AG10803 (cell line): ENCODE measurements at places on chromosomes 16 and 17.

GRCh38 chr17:44320066-44320465, 4.6 kb downstream of the SLC25A39 start:
- DNase-seq, result no peak

GRCh38 chr17:45172541-45173286, 11.0 kb downstream of the HEXIM2 start:
- peak; percentile 87 for DNase-seq

DNA sequence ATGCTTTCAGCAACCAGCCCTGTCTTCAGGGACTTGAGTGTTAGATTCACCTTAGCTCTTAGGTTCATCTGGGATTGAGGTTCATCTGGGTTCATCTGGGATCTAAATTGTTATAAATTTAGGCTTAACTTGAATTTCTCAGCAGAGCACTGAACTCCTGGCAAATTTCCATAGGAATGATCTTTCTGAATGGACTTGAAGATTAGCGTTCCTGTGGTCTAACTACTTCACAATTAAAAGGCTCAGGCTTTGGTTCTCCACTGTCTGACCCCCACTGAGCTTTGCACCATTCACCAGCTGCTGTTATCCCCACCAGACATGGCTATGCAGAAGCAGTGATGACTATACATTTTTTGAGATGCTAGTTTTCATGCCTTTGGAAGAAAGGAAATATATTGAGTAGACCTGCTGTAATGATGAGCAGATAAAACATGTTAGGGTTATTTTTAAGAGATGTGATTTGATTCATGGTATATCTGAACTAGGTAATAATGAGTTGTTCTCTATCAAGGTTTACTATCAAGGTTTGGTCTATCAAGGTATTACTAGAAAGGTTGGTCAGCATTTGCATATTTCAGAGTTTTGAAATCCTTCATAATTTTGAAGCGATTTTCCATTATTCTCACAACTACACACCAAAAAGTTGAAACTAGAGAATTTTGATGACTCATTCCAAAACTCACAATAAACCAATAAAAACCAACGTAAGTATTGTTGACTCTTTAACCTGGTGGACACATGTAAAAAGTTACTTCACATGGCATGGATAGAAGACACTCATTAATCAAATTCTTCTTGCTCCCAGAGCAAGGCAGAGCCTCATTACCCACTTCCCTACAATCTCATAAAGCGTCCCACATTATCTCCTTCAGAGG, 71.7 kb downstream of the SNX11 start:
- DNase-seq, result peak; percentile 44

DNA sequence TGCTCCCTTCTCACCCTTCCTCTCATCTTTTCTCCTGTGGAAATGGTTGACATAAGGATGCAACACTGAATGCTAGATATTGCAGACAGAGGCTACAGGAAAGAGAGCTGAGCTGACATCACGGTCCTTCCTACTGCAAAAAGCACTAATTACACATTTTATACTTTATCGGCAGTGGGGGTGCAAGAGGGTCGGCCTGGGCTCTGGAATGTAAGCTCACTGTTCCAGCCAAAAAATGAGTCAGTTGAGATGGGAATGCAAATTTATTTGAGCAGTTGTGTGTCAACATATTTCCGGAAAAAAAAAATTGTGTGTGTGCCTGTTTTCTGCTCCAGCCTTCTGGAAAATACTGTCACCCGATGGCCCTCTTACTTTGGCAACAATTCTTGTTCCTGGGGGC, 14.1 kb upstream of the MRTFB start:
- peak; percentile 13 for DNase-seq

GRCh38 chr17:34367486-34368195, 4.6 kb upstream of the CCL1 start:
- DNase-seq, result no peak

- DNase-seq, result peak; percentile 91
Observed at GRCh38 chr16:84718-85406, 6.8 kb downstream of the MPG start.

DNA sequence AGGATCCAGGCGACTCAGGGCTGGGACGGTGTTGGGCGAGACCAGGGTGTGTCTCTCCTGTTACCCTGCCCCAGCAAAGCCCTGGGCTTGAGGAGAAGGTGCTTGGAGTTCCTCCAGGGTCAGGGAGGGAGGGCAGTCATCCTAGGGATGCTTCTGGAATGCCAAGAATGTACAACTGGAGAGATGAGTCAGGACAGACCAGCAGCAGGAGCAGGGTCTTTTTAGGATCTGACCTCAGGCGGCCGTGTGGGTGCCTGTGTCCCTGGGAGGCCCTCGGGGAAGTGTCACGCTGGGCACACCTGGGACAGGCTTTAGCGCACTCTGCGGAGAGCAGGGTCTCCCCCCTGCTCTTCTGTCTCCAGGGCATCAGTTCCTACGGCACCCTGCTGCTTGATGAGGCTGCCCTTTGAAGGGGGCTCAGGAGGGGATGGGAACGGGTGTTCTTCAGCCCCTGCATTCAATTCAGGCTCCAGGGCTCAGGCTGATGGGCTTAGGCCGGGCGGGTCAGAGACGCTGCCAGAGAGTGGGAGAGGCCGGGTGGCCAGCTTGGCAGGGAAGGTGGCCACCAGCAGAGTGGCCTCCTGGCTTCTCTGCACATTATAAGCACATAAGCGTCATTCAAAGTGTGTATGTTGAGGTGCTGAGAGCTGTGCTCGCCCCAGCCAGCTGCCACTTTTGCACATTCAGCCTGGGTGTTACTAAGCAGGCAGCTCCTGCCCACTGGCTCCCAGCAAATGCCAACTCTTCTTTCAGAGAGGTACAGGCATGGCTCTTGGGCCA, 8.4 kb upstream of the MTSS2 start:
- DNase-seq, result peak; percentile 96

- DNase-seq, result no peak
Observed at GRCh38 chr17:40722241-40722640, 18.7 kb upstream of the KRT24 start.

DNA sequence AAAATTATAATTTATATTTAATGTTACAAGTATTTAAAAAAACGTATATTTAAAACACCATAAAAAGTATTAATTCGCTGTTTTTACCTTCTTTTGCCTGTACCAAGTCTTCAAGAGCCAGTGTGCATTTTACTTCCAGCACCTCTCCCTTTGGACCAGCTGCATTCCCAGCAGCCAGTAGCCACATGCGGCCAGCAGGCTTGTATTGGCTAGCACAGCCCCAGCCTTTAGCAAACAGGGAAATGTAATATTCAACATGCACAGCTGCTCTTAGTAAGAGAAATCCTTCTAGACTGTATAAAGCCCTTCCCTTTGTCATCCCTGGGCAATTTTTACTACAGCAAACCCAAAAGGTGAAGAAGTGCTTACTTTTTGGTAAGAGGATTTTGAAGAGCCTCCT, 6.6 kb downstream of the DHODH start:
- DNase-seq, result no peak

- DNase-seq, result peak; percentile 83
Observed at GRCh38 chr17:7589204-7589868, 558 bp downstream of the SOX15 start.

GRCh38 chr16:85316321-85316919, 204.1 kb upstream of the CIBAR2 start:
- peak; percentile 43 for DNase-seq

DNA sequence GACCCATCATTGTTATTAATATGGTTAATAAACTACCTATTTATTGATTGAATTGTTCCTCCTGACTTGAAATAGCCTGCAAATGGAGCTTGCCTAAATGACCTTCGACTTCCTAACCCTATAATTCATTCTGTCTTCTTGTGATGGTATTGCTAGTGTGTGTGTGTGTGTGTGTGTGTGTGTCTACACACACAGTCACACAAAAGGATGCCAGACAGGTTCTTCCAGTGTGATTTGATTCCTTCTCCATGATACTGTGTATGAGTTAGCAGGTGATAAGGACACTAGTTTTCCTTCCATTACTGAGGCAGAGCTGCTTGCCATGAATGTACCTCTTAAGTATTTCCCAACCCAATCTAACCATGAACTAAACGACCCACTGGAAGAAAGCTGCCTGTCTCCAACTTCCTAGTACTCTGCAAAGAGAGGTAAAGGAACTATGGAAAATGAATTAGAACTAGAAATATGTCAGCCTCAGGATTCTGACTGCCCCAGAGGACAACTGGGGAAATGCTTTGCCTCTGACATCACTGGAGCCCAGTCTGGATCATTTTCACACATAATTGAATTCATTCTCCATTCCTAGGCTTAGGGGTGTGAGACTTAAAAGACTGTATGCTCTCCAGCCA, 3.5 kb upstream of the CDC6 start:
- peak; percentile 87 for DNase-seq

- peak; percentile 57 for DNase-seq
Observed at GRCh38 chr17:9893411-9894012, 11.6 kb downstream of the RCVRN start.

GRCh38 chr16:86821895-86822294, 243.5 kb downstream of the FOXL1 start:
- no peak for DNase-seq

DNA sequence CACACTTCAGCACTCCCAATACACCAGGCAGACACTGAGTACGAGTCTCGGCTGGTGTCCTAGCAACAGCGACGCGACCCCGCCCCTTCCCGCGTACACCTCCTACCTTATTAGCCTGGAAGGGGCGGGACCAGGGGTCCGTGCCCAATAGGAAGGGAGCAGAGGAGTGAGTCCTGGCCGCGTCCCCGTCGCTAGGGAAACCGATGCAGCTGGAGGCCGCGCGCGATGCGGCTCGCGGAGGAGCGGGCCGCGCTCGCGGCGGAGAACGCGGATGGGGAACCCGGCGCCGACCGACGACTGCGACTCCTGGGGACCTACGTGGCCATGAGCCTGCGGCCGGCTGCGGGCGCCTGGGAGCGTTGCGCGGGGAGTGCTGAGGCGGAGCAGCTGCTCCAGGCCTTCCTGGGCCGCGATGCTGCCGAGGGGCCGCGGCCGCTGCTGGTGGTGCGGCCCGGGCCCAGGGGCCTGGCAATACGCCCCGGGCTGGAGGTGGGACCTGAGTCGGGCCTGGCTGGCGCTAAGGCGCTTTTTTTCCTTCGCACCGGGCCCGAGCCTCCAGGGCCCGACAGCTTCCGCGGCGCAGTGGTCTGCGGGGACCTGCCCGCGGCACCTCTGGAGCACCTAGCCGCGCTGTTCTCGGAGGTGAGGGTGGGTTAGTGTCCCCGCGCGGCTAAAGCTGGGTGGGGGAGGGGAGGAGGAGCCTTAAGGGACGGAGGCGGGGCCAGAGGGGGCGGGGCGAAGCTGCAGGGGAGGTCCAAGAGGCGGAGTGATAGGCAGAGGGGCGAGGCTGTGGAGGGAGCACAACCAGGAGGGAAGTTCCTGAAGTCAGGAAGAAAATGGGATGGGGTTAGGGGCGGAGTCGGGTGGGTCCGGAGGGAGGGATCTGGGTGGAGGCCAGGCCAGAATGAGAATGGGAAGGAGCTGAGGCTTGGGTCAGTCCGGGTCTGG, at the start of gene DNAH9:
Gene DNAH9, plus strand, starts transcription at position 197 of the 948 bp plus-strand sequence. Its CDS starts 29 bp downstream, at position 226.
- DNase-seq, result peak; percentile 20

- DNase-seq, result no peak
Observed at GRCh38 chr16:14211856-14212543, 140.9 kb downstream of the MRTFB start.

GRCh38 chr17:16106161-16106891, 106.7 kb downstream of the TTC19 start:
- peak; percentile 55 for DNase-seq

DNA sequence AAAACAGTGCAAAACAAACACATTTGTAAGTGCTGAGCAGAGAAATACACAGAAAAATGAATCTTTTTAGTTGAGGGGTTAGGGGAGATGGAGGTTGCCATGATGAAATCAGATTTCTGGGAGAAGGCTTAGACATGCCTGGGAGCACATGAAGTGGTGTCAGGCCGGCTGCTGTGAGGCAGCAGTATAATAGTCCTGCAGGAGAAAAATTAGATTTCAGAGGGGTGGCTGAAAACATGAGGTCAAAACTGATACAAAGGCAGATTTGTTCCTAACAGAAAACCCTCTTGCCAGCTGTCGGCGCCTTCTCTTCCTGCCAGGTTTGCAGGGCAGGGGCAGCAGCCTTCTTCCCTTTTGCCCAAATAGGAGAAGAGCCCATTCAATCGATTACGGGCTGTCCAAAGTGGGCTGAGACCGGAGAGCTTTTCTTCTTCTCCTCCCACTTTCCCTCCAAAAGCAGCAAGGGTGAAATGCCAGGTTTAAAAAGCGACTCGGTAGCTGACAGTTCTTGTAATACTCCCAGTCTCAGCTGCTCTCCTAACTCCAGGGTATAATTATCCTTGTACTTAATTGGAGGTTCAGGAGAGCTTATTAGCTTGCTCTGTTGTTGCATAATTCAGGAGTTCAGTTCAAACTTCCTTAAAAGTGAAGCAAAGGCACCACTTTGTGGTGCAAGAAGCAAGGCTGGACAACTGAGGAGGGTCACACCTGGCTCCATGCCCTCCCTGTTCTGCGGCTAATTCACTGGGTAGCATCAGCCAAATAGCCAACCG, 80.0 kb downstream of the PCTP start:
- DNase-seq, result no peak

- DNase-seq, result no peak
Observed at GRCh38 chr16:2785101-2785991, 2.0 kb downstream of the PRSS33 start.
